Activated CD4-positive, alpha-beta T cell treated with anti-CD3 and anti-CD28 coated beads, Interleukin-2, amount 10 ng/mL, durations not matched to agents 24 days and 14 days (primary cell): ENCODE measurements at places on chromosomes 11 and 22.

DNA sequence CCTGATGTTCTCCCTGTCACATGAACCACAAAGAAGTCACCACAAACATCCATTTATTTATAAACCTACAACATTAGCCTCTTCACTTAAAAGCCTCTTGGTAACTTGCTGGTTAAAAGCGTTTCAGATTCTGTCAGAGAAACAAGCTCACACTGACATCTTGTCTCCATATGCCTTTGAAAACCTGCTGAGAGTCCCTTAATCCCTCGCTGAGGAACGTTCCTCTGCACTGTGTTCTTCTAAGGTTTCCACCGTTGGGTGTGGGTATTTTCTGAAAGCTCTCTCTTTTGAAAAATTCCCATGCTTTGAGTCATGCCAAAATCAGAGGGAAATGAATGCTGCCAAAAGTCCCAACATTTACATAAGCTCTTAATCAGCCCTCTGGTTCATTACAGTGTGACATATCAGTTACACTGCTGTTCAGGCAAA, 149.8 kb downstream of the CCDC34 start:
- no peak for DNase-seq

- no peak for DNase-seq
Measured at GRCh38 chr11:45852018-45852711, 4.9 kb downstream of the CRY2 start.

DNA sequence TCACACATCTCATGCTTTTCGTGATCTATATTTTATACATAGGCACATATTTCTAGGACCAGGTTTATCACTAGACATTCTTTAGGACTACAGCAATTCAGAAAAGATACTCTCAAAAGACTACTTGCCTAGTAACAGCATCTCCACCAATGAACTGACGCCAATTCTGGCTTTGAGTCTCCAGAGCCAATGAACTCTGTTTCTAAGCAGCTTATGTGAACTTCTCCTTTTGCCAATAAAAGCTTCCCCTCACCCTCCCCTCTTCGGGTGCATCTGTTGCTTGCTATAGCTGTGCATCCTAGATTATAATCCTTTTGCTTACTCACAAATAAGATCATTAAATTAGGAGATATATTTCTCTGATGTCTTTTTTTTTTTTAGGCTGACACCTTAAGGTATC, 11.4 kb upstream of the ANKK1 start:
- no peak for DNase-seq

DNA sequence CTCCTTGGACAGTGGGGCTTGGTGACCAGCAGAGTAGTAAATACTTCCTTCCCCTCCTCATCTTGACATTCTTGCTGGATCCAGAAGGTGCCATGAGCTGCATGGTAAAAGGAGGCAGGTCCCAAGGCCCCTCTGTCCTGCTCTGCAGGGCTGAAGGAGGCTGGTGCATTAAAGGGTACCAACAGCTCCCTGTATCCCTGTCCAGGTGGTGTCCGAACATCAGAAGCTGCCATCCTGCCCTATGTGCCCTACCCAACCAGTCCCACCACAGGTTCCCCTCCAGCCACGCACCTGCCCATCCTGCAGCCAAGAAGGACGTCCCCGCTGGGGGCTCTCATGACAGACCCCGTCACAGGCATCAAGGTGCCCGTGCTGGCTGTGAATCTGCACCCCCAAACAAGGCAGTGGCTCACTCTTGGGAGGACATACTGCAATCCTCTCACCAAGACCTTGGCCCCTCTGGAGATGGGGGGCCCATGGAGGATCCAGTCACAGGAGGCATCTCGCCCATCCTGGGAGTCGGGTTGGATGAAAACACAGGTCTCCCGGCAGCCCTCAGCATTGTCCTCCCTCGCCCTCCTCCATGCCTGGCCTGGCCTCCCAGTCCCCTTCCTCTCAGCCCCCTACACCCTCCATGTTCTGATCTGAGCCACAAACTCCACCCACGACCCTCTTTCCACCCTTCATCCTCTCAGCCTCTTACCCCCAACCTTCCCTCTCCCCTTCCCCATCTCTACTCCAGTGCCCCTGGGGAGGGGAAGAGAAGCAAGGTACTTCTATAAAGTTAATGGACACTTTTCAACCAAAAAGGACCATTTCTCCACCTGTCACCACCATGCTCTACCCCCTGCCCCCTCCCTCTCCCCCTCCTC, 55.1 kb downstream of the BTG4 start:
- DNase-seq: peak; percentile 52
